A549 treated with RU486 at 1 μM for 4 hours (cell line): ENCODE measurements at places on chromosomes 7 and 10. TPM values are rescaled to one million over a fixed set of nuclear protein-coding genes. Genes with fewer than 3 reads are reported as not detected.

The DOCK4 gene
- 2.5 to 6.0 TPM (median 5.4 TPM) in 5 replicates for total RNA-seq

The C10orf95 gene
- total RNA-seq: 0.09 to 0.15 TPM in 2 of 5 replicates, not detected in the others

The PRSS2 gene
- not detected in 5 replicates for total RNA-seq

The GSTO1 gene
- total RNA-seq: 249 to 294 TPM (median 255 TPM) in 5 replicates

The ABLIM1 gene
- total RNA-seq: 24.1 to 39.2 TPM (median 35.8 TPM) in 5 replicates
